ENCODE measurements at places on chromosomes 6 and 20. TPM values are rescaled to one million over a fixed set of nuclear protein-coding genes. Genes with fewer than 3 reads are reported as not detected.

Gene SLC22A7
- not detected for total RNA-seq

Gene IRAK1BP1
- total RNA-seq: 3.8 TPM

Gene CTAGE9
- total RNA-seq: not detected

Gene SPATS1
- total RNA-seq: not detected

Gene HLA-DOB
- not detected for total RNA-seq

Gene CD40
- 10.1 TPM for total RNA-seq

Gene ESR1
- total RNA-seq: not detected

Gene CYP21A2
- total RNA-seq: not detected

Gene CDH22
- 0.57 TPM for total RNA-seq

Gene PLA2G7
- 0.16 TPM for total RNA-seq

Gene DUSP15
- 0.57 TPM for total RNA-seq

Gene LKAAEAR1
- total RNA-seq: 0.25 TPM

Gene STMND1
- total RNA-seq: not detected

Gene SLC2A10
- 3.7 TPM for total RNA-seq

Gene SLC12A5
- total RNA-seq: 0.81 TPM

Gene CLVS2
- not detected for total RNA-seq
